GM12892 (cell line): ENCODE measurements at places on chromosomes 3 and 15.

DNA sequence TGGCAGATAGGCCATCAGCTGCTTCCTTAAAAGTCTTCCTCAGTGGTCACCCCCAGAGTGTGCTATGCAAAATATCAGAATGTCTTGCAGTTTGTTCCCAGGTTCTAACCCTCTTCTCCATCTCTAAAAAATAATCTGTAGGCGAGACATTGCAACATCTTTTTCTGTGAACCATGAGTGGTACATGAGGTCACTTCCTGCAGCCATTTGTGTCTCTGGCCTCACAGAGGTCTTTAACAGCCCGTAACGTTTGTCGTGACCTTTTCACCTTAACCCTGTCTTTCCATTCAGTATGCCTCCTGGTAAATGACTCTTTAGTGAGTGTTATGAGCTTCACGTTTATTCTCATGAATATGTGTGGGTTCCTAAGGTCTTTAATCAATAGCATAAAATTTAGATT is 145.4 kb downstream of the KLHL25 start:
- DNase-seq = no peak

- DNase-seq = peak; percentile 31
These were observed at the start of gene PLXNB1 for GRCh38 chr3:48429960-48430707. TSS of gene PLXNB1 (minus strand) at chr3:48430086. CDS start at chr3:48424611, 5,475 bp downstream.

DNA sequence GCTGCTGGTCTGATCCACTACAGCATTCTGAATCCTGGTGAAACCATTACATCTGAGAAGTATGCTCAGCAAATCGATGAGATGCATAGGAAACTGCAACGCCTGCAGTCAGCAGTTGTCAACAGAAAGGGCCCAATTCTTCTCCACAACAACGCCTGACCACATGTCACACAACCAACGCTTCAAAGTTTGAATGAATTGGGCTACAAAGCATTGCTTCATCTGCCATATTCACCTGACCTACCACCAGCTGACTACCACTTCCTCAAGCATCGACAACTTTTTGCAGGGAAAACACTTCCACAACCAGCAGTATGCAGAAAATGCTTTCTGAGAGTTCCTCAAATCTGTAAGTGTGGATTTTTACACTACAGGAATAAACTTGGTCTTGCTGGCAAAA is 54.7 kb upstream of the C2CD4B start:
- no peak for DNase-seq

DNA sequence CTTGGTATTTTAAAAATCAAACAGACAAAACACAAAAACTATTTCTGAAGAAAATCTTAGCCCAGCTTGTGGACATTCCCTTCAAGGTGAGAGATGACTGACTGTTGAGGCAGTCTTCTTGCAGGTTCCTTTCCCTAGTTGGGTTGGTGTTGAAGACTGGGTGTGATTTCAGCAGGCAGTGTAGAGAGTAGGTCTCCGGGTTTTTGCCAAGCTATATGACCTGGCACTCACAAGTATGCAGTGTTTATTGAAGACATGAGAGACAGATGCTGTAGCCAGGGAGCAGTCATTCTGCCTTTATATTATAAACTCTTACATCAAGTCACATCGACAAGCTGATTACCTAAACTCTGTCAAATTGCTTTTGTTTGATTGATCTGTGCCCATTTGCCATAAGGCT is 17.5 kb downstream of the SENP8 start:
- DNase-seq = no peak

DNA sequence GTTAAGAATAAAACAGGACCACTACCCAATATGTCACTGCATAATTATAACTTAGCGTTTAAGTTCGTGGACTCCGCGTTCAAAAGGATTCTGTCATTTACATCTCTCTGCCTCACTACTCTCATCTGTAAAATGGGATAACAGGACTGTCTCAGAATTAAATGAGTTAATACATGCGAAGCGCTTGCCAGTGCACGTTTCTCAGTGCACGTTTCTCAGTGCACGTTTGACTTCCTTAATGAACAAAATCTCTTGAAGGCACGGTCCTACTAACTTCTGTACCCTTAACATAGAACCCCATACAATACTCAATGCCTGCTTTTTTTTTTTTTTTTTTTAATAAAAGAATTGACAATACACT is 499 bp downstream of the RABL3 start:
- no peak for DNase-seq
